ENCODE measurements at places on chromosomes 12 and 14.
A peak's percentile ranks its signal among the peaks of the same experiment; 100 is the strongest.

DNA sequence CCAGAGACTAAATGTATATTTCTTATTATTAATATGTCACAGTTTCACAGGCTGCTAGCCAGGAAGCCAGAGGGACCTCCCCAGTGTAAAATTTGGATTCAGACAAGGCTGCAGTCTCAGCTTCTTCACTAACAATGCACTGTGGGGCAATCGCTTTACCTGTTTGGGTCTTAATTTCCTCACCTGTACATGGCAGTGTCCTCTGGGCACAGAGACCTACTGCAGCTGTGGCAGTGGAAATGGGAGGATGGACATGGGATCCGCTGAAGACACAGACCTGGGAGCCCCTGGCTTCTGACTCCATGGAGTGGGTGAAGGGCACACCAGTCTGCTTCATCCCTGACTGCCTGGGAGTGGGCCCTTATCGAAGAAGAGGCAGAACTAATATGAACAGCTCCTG, 6.9 kb upstream of the SERPINA5 start:
- no peak for DNase-seq

GRCh38 chr12:93290391-93290790, 87.3 kb upstream of the NUDT4 start:
- no peak for DNase-seq

DNA sequence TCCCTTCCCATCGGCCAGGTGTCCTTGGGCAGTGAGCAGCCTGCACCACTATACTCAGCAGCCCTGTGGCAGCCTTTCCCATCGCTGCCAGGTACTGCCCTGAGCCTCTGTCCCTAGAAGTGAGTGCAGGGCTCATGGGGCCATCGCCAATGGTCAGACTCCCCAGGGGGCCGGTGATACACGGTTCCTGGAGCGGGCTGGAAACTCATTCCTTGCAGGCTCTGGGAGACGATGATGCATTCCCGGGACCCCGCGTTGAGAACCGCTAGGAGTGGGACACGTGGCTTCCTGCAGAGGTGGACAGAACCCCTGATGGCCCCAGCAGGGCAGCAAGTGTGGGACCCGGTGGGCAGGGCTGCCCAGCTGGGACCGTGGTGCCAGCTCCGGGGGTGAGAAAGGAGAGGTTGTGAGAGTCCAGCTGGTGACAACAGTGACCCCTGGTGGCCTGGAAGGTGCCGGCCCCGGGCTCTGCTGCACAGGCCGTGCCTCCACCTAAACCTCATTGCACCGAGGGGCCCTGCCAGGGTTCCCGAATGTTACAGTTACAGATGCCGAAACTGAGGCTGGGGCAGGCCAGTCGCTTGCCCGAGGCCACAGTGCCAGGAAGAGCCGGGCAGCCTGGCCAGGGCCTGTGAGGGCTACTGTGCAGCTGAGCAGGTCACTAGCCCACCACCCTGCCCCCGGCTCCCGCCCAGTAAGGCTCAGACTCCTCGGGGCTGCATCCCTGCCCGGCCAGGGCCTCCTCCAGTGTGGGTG, 33.8 kb downstream of the FBRSL1 start:
- peak; percentile 90 for DNase-seq

DNA sequence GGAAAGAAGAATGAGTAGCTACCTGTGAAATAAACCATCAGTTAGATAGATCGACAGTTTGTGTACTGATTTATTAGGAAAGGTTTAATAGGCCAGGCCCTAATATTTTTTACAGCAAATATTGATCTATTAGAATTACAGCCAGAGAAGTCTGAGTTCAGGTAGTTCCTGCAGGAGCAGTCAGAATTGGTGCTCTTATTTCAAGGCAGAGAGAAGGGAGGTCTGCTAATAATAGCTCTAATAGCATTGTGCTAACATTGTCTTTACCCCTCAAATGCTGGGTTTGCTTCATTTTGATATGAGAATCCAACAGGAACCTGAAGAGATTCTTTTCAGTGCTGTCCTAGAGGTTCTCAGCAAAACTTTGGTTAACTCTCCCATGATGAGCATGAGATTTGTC, 343.8 kb upstream of the NAV3 start:
- no peak for DNase-seq

DNA sequence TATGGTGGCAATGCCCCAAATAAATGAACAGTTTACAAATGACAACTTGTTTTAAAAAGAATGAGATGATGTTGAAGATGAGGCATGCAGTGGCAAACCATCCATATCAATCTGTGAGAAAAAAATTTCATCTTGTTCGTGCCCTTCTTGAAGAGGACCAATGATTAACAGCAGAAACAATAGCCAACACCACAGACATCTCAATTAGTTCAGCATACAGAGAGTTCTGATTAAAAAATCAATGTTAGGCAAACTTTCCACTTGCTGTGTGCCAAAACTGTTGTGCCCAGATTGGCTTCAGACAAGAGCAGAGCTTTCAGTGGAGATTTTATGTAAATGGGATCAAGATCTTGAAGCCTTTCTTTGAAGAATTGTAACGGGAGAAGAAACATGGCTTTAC, 329.9 kb downstream of the BMP4 start:
- DNase-seq, result no peak

DNA sequence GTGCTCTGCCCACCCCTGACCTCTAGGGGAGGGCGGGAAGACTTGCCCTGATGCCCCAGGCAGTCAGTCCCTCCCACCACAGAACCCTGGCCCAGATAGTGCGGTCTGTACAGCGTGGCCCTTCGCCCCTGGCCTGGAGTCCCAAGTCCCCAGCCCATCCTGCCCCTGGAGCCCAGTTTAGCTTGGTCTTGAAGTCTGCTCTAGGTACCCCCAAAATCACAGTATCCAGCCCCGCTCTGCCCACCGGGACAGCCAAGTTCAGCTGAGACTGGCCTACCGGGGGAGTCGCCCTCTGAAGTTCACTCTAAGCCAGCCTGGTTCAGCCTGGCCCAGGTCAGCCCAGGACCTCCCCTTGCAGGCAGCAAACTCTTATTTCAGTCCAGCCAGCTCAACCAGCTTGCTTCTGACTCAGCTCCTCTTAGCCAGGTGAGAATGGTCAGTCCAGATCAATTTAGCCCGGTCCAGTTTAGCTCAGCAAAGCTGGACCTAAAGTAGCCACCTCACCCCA, 75.9 kb downstream of the TMEM121 start:
- DNase-seq, result peak; percentile 26

GRCh38 chr14:49480053-49480760, 106.0 kb downstream of the RPS29 start:
- DNase-seq, result no peak

DNA sequence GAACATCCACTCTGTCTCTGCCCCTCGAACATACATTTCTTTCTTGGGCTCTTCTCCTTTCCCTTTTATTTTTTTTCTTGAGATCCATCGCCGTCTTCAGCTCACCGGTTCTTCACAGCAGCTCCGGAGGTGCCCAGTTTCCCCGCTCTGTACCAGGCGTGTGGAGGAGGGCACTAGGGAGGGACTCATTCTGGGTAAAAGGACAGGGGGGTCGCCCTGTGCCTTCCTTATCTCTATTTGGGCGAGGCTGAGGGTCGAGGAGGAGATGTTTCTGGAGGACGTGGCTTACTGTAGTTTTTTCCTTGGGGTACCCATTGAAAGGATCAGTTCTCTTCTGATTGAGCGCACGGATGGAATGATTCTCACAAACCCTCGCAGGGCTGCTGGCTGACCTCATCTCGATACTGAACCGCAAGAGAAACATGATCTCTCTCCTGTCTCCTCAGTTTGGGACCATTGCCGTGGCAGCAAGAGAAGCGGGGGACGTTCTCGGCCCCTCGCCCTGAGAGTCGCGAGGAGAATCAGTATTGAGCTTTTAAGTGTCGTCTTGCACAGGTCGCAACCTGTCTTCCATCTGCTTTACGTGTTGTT, 386 bp downstream of the LIN52 start:
- DNase-seq, result peak; percentile 12

DNA sequence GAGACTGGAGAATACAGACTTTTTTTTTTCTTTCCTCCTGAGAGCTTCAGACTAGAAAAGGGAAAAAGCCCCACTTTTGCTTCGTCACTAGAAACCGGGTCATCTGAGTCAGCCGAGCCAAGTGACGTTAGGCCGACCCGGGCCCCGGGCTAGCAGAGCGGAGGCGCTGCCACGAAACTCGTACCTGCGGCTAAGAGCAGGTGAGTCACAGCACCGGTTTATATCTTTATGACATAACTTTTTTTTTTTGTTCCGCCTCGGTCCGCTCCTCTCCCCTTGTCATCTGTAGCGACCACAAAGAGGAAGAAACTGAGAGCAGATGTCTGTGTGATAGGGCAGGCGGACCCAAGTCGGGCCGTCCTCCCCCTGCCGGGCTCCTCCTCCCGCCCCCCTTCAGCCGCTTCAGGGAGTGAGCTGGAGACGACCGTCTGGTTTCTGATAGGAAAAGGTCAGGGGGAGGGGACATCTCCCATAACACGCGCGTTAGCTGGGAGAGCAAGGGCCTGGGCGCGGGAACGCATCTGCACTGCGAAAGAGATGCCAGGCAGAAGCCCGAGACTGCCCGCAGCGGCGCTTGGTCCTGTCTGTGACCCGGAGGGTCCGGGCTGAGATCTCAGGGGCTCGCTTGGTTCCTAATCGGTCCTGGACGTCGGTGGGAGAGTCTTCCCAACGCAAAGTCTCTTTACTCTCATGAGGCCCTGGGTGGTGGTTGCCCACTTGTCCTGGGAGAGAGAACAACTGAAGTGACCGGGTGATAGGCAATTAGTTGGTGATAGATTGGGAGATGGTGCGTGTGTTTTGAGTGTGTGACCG, 586 bp downstream of the TTC6 start:
- no peak for DNase-seq

DNA sequence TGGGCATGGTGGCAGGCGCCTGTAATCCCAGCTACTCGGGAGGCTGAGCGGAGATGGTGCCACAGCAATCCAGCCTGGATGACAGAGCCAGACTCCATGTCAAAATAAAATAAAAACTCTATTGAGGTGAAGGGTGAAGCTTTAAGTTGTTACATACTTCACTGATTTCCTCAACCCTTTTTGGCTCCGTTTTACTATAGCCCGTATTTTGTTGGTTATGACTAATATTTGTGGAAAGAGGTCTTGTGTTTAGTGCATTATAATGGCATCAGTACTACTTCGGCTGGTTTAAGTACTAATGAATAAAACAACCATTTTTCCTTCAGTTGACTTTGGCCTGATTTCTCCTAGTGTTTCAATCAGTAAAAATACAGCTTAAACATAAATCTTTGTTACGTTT, 27.0 kb upstream of the SLC2A14 start:
- no peak for DNase-seq

- DNase-seq, result no peak
Measured at GRCh38 chr12:19120795-19121194, 8.7 kb upstream of the PLEKHA5 start.

- no peak for DNase-seq
Measured at GRCh38 chr12:1174659-1175058, 183.6 kb downstream of the ERC1 start.

DNA sequence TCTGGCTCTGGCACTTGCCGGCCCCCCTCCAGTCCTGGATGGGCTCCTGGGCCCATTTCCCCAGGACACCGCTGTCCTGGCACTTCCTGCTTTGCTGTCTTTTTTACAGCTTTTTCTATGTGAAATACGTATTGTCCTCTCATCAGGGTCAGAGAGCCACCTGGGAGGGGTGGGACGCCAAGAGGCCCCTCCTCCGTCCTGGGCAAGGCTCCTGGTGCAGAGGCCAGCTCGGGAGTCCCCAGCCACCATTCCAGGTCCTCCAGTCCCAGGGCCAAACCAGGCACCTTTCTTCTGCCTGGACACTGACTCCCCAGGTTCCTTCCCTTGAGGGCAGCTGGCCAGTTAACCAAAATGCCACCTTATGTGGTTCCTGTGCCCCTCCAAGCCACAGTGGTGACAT, 22.8 kb downstream of the ARL6IP4 start:
- DNase-seq, result no peak

GRCh38 chr12:50537538-50537919, 32.7 kb downstream of the DIP2B start:
- no peak for DNase-seq

GRCh38 chr14:69768873-69769272, 1.9 kb downstream of the SRSF5 start:
- DNase-seq, result no peak
